ENCODE measurements at places on chromosomes 6 and 20.
A peak's percentile ranks its signal among the peaks of the same experiment; 100 is the strongest.

GRCh38 chr6:53395986-53396385, 47.2 kb upstream of the ELOVL5 start:
- DNase-seq, result no peak

GRCh38 chr6:32073101-32073500, 34.9 kb downstream of the CYP21A2 start:
- no peak for DNase-seq

GRCh38 chr6:132275066-132275970, 126.0 kb downstream of the MOXD1 start:
- no peak for DNase-seq

- DNase-seq, result no peak
Observed at GRCh38 chr6:89581689-89582088, 56.9 kb downstream of the LYRM2 start.

GRCh38 chr6:151627689-151628444, 134.1 kb downstream of the CCDC170 start:
- peak; percentile 25 for DNase-seq

DNA sequence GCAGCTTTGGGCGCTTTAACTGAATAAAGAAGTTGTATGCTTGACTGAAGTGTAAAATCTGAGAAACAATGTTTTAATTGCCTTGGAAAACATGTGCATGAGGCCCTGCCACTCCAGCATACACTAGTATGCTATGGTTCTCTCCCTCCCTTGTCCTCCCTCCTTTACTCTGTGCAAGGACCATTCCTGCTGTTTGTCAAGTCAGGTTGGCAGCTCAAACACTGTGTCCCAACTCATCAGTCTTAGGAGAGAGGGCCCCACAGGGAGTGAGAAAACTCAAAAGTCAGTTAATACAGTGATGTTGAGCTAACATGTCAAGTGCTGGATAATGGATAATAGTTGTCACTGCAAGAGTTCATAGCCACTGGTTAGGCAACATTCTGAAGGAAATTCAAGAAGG, 543.6 kb downstream of the GRIK2 start:
- DNase-seq, result no peak

DNA sequence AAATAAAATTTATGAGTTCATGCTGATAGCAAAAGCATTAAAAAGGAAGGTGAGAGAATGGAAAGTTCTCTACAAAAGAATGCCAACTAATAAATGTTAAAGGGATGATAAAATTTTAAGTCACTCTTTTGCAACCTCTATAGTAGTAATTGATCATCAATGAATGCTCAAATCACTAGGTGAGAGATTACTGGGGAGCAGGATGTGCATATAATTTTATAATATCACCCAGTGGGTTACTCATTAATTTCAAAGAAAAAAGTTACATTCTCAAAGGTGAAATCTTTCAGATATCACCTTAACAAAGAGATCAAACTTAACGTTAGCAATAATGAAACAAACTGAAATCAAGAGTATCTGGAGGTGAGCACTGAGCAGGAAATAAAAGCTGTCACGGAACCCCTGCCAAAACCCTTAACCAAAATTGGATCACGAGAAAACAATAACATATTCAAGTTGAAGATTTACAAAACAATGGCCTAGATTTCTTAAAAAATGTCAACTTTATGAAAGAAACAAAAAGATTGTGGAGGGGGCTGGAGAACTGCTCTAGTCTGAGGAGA, 45.5 kb upstream of the TMEM244 start:
- no peak for DNase-seq

DNA sequence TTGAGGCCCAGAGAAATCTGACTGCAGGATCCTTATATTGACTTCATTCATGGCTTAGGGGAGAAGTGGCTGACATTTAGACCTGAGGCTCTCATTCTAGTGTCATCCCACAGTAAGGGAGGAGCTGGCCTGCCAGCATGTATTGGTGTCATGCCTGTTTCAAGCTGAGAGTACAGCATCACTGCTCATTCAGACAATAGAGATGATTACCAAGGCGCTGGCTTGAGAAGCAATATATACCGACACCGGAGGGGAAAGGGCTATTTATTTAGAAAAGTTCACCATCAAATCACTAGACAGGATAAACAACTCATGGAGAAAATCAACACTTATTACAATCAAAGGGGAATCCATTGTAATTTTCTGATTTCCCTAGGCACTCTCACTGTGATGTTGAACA, 84.4 kb upstream of the HDAC2 start:
- DNase-seq, result no peak

GRCh38 chr6:135936606-135937005, 85.1 kb downstream of the PDE7B start:
- DNase-seq, result peak; percentile 99

- DNase-seq, result no peak
Observed at GRCh38 chr6:143205131-143205535, 144.4 kb downstream of the AIG1 start.

GRCh38 chr6:8149350-8149749, 47.0 kb upstream of the EEF1E1 start:
- DNase-seq, result no peak

- no peak for DNase-seq
Observed at GRCh38 chr6:107582086-107582485, 92.2 kb downstream of the SOBP start.

GRCh38 chr20:34748709-34749108, 44.6 kb downstream of the TP53INP2 start:
- DNase-seq, result no peak

DNA sequence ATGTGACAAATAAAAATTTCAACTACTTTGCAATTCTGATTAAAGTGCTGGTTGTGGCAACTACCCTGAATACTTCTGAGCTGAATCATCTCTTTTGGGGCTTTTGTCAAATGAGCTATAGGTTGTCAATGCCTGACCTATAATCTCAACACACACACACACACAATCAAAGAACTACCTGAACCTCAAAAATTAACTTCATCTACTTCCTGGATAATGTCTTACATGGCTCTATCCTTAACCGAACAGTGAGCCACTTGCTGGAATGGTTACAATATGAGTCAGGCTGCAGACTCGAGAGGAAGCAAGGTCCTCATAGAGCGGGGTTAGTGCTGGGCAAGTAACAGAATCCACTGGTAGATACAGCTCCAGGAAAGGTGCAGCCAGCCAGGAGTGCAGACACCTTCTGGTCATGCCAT, 70.6 kb upstream of the DST start:
- peak; percentile 85 for DNase-seq

GRCh38 chr20:19964289-19965265, 52.6 kb upstream of the NAA20 start:
- DNase-seq, result peak; percentile 97

- no peak for DNase-seq
Observed at GRCh38 chr6:35065441-35065800, 75.7 kb downstream of the TCP11 start.

- DNase-seq, result no peak
Observed at GRCh38 chr6:6984585-6985366, 123.0 kb upstream of the RREB1 start.

GRCh38 chr6:109793792-109794191, 102.7 kb downstream of the FIG4 start:
- DNase-seq, result peak; percentile 99

GRCh38 chr20:64131406-64131805, 24.0 kb upstream of the NPBWR2 start:
- peak; percentile 34 for DNase-seq

DNA sequence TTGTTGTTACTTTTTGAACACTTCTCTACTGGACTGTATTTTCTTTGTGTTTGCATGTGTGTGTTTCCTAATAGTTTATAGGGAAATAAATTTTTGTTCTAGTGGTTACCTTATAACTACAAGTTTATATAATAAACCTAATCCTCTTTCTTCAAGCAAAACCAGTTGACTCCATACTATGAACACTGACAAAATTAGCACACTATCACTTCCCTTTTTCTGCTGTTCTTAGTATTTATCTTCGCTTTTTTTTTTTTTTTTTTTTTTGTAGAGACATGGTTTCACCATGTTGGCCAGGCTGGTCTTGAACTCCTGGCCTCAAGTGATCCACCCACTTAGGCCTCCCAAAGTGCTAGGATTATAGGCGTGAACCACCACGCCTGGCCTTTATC, 25.0 kb upstream of the C6orf62 start:
- no peak for DNase-seq

DNA sequence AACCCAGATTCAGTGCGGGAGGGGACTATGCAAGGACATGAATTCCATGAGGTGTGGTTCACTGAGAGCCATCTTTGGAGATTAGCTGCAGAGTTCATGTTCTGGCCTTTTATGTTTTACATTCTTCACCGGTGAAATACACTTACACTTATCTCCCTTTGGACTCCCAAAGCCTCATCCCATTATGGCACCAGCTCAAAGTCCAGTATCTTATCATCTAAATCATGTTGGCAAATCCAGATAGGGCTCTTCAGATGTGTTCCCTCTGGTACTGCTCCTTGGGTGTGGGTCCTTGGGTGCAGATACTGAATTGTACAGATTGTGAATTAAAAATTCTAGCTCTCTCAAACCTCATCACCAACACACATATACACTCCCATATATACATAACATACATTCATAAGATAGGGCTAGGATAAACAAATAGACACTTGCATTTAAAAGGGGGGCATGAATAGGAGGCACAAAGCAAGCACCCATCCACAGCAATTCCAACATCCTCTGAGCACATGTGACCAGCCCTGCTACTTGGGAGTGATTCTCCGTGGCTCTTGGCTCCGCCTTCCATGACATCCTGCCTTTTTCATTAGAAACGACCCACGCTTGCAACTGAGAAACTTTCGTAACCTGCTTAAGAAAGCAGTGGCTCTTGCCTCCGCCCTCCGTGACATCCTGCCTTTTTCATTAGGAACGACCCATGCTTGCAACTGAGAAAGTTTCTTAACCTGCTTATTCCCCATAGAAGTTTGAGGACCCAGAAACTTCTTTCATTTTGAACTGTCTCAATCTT, 53.6 kb upstream of the LRRC1 start:
- peak; percentile 15 for DNase-seq

DNA sequence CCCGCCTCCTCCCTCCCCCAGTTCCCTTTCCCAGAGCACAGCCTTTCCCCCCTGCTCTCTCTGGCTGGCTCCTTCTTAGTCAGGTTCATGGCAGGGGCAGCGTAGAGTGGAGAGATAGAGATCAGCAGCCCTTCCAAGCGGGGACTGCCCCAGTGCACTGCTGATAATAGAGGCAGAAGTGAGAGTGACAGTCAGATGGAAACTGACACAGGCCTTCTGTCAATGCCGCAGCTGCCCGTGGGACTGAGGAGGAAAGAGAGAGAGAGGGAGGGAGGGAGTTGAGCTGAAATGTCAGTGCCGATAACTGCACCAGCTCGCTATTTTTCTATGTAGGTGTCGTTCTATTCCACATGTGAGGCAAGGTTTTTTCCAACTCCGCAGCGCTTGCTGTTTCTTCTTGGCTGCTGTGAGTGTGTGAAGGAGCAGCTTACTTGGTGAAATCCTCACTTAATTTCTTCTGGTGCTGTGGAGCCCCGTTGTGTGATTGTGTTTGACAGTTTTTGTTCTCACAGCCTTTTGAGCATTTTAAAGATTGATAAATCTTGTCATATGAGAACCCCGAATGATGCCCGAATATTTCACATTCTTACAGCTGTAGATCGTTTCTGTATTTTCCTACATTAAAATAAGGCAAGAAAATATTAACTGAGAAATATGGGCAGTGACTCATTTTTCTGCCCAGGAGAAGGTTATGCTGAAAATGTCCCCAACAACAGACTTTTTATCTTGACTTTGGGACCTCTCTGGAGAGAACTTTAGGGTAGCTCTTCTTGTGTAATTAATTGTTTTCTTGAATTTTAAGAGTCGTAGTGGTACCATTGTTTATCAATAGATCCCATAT, 386.4 kb upstream of the MMS22L start:
- no peak for DNase-seq

- no peak for DNase-seq
Observed at GRCh38 chr6:5898563-5898962, 108.2 kb downstream of the NRN1 start.

DNA sequence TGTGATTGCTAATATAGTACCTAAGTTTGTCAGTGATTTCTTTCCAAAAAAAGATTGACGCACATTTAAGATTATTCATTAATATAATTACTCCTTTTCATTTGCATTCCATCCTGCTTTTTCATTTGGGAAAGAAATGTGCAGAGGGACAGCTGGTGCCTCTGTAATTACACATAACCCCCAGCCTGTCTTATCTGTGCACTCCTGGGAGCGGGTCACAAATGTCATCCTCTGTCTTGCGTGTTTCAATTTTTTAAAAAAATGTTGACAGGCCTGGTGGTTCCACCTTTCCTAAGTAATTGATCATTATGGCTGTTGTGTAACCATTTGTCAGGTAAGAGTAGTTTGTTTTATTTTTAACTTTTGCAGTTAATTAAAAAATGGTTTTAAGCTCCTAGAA, 92.7 kb downstream of the SLX4IP start:
- DNase-seq, result no peak

GRCh38 chr20:20000211-20000968, 16.8 kb upstream of the NAA20 start:
- no peak for DNase-seq

GRCh38 chr6:29968130-29968529, 25.8 kb downstream of the HLA-A start:
- peak; percentile 36 for DNase-seq

GRCh38 chr6:257774-258173, 34.5 kb upstream of the DUSP22 start:
- no peak for DNase-seq

DNA sequence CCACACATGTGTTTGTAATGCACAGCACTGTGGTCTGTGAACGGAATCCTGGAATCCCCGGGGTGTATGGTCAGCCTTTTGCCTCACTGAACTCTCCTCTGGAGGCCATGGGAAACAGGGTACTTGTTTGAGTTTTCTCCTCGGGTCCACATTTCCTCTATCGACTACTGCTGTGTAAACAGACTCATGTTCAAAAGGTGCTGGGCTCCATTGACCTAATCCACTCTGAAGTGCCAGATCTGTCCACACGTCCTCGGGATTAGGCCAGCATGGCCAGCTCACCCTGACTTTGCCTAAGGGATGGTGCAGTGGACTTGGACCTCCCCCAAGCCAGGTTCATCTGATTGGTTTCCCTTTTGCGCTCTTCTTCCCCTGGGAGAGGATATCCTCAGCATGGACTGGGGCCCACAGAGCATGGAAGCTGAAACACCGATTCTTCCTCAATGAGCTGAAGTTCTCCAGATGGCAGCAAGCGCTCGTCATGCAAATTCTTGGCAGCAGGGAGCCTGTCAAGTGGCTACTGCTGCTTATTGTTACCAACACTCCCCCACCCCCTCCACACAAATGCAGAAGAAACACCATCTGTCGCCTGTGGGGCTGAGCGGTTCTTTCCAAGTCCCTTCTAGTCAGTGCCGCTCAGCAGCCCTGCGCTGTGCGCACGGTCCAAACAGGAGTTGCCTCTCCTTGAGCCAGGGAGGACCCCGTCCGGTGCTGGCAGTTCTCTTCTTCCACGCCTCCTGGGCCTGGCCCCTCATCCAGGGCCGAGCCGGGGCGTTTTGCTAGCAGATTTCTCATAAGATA, 292.6 kb upstream of the MARCKS start:
- peak; percentile 98 for DNase-seq

- no peak for DNase-seq
Observed at GRCh38 chr6:121510568-121511177, 75.2 kb downstream of the GJA1 start.

- DNase-seq, result no peak
Observed at GRCh38 chr6:56850626-56851025, 104.3 kb upstream of the BEND6 start.

GRCh38 chr6:1496836-1497760, 107.7 kb downstream of the FOXF2 start:
- no peak for DNase-seq

All from fibroblast of mammary gland (primary cell).